ENCODE measurements at places on chromosomes 11 and 22.

DNA sequence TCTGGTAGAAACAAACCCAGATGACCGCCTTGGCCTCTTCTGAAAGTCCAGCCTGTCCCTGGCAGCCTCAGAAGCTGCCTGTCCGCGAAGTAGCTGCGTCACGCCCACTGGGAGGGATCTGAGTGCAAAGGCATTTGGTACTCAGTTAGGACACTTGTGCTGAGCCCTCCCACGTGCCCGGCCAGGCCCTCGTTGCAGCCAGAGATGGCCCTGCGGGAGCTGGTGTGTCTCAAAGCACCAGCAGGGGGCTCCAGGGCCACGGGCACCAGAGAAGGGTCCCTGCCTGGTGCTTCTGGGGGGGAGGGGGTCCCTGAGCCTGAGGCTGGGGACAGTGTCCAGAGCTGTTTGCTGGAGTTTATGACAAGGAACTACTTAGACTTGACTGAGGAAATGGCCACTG is 5.8 kb downstream of the SELENOO start:
- DNase-seq = no peak

DNA sequence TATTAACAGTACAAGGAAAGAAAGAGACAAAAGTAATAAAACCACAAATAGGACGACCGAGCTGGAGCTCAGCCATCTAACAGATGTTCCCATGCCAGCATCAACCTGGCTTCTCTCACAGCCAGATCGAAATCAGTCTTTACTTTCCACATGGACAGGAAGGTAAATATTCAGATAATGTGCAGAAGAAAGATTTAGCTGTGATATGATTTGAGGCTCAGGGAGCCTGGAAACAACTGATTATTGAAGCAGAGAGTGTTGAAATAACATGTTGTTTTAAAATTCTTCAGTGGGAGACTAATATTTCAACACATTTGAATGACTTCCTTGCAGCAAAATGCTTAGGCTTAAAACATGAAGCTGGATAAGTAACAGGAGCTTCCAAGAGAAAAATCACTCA is 546.8 kb downstream of the ETS1 start:
- no peak for DNase-seq

- no peak for DNase-seq
These were observed 32.4 kb downstream of the CREB3L1 start for GRCh38 chr11:46309814-46310259.

DNA sequence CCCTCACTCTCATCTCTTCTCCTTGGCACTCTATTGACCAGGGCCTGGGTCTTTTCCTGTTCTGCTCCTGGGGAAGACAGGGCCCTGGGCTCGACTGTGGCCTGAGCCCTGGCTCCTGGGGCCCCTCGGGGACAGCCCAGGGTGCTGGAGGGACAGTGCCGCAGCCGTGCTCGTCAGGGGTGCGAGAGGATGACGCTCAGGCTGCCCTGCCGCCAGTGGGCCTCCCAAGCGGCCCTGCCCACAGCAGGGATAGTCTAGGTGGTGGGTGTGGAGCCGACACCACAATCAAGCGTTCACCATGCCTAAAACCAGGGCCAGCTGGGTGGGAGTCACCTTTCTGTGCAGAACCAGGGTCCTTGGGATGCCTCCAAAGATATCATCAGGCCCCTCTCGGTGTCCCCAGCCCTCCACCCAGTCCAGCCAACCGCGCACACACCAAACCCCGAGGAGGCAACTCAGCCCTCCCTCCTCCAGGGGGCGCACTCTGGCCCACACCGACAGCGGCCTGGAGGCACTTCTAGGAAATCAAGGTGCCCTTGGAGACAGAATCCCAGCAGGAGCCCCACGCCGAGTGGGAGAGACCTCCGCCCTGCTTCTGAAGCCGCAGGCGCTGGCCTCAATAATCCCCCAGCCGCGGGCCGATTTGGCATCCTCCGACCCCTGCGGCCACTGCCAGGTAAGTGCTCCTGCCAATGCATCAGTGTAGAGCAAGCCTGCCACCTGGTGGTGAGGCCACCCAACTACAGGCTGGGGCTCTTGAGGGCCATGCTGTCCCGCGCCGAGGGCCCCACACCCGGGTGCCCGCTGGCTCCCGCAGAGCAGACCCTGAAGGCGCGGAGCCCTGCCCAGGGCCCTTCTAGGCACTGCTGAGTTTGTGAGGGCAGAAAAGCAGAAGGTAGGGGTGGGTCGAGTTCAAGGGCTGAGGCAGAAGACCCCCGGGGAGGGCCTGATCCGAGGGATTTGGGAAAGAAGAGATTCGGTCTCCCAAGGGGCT is 496.4 kb downstream of the BUD13 start:
- peak; percentile 84 for DNase-seq

Data from stimulated activated CD4-positive, alpha-beta T cell treated with anti-CD3 and anti-CD28 coated beads, Interleukin-1b, Interleukin-23, amount 100 ng/mL, for 48 hours (primary cell).